MCF 10A (cell line): ENCODE measurements at places on chromosomes 13 and 19. TPM values are rescaled to one million over a fixed set of nuclear protein-coding genes. Genes with fewer than 3 reads are reported as not detected.

Gene PDX1
- 0.17 and 0.35 TPM in 2 replicates for total RNA-seq

Gene SCGB2B2
- not detected in 2 replicates for total RNA-seq

Gene RAB11B
- total RNA-seq, result 67.2 and 73.3 TPM in 2 replicates

Gene KPNA3
- 40.6 and 41.3 TPM in 2 replicates for total RNA-seq

Gene CEACAM1
- 0.32 and 0.56 TPM in 2 replicates for total RNA-seq
